H4 (cell line): ENCODE measurements at places on chromosomes 11 and 22. TPM values are rescaled to one million over a fixed set of nuclear protein-coding genes. Genes with fewer than 3 reads are reported as not detected.

GRCh38 chr11:66126064-66126463 is 56.0 kb downstream of the PACS1 start:
- no peak for DNase-seq

GRCh38 chr11:12189543-12190235 is 79.3 kb downstream of the MICAL2 start:
- no peak for DNase-seq

- no peak for DNase-seq
These were observed 3.4 kb upstream of the ADAMTS8 start for GRCh38 chr11:130431801-130432200.

- no peak for DNase-seq
These were observed 225.0 kb upstream of the UBASH3B start for GRCh38 chr11:122430490-122430889.

DNA sequence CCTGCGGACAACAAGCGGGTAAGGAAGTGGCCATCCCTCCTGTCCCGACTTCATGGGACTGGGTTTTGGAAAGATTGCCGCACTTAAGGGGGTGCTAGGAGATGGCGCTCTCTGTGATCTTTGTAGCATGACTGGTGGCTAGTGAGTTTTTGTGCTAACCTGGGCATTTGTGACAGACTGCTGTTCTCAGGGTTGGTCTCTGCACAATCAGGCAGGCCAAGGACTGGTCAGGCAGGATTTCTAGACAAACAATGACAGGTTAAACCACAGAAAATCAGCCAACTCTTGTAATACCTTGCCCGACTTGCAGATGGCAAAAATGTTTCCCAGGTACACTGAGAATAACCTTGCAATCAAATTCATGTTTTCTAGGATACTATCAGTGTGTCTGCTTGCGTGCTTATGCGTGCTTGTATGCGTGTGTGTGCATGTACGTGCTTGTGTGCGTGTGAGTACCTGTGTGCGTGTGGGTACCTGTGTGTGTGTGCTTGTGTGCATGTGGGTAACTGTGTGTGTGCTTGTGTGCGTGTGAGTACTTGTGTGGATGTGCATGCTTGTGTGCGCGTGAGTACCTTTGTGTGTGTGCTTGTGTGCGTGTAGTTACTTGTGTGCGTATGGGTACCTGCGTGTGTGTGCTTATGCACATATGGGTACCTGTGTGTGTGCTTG is 25.6 kb upstream of the SORL1-AS1 start:
- DNase-seq = no peak

GRCh38 chr11:12827929-12828812 is 153.9 kb downstream of the TEAD1 start:
- peak; percentile 85 for DNase-seq

- DNase-seq = no peak
These were observed 21.5 kb downstream of the PLEKHB1 start for GRCh38 chr11:73667891-73668290.

- DNase-seq = no peak
These were observed 10.3 kb downstream of the MRGPRF start for GRCh38 chr11:69002570-69003231.

DNA sequence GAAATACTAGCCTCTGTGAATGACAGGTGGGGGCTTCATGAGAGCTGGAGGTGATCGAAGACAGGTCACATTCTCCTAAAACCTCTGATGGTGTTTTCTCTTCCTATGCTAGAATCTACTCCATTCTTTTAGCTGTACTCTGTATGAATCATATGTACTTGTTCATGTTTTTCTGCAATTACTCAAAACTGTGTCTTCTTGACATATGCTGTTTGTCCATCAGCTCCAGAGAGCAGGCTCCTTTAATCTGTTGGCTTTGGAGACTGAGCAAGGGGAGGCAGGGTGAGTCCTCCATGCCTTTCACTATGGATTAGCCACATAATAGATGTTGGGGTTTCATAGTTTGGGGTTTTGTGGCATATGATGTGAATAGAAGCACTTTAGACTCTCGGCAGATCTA is 598.8 kb downstream of the NTM start:
- DNase-seq = no peak

GRCh38 chr22:25051073-25051472 is 98.6 kb downstream of the KIAA1671 start:
- DNase-seq = no peak

DNA sequence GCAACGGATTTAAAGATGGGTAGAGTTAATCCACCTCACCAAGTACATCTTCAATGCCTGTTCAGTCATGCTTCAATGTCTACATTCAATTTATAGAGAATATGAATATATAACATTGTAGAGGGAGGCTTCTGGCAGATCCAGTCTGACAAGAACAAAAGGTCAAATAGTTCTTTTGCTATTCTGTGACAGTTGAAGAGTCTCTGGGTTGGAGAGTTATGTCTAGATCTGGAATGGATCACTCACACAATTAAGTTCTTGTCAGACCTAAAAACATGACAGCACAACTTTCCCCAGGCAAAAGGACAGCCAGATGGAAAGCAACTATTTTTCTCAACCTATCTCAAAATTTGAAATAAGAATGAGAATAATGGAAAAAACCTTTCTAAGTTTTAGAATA is 15.3 kb upstream of the GAB2 start:
- DNase-seq = no peak

- no peak for DNase-seq
These were observed 80.0 kb downstream of the CD44 start for GRCh38 chr11:35218956-35219355.

- no peak for DNase-seq
These were observed 532.9 kb downstream of the TBC1D22A start for GRCh38 chr22:47295226-47295901.

DNA sequence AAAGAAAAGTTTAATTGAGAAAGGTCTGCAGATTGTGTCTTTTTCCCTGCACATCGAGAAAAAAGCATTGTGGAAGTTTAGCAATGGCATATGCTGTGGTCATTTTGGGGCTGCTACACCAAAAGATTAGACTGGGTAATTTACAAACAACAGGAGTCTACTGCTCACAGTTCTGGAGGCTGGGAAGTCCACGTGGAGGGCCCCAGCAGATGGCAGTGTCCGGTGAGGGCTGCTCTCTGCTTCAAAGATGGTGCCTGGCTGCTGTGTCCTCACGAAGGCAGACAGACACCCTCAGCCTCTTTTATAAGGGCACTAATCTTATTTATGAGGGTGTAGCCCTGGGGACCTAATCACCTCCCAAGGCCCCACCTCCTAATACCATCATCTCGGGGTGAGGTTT is 21.1 kb downstream of the PHF21B start:
- DNase-seq = no peak

DNA sequence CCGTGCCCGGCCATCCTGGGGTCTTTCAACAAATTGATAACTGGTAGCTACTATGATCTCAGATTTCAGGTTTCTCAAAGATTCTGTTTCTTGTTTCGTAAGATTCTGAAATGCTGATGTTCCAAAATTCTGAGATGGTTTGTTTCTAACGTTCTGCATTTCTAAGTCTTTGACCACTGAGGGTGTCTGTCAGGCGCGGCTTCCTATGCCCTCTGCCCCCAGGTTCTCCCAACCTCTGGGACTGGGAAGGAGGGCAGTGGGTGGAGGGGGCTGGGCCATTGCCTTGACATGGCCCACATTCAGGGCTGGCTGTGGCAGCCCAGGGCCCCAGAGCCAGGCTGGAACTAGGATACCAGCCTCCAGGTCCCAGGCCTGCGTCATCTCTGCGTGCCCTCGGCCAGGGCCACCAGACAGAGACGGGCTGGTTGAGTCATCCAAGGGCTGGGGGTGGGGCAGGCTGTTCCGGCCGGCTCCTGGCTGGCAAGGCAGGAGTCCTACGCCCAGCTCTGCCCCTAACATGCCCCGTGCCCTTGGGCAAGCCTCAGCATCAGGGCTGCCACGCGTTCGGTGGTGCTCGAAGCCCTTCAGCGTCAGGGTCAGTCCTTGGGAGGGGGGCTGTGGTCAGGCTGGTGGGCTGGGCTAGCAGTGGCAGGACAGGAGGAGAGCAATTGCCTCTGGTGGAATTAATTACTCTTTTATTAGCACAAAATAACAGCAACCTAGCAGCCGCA is 5.2 kb downstream of the TMEM134 start:
- peak; percentile 83 for DNase-seq

DNA sequence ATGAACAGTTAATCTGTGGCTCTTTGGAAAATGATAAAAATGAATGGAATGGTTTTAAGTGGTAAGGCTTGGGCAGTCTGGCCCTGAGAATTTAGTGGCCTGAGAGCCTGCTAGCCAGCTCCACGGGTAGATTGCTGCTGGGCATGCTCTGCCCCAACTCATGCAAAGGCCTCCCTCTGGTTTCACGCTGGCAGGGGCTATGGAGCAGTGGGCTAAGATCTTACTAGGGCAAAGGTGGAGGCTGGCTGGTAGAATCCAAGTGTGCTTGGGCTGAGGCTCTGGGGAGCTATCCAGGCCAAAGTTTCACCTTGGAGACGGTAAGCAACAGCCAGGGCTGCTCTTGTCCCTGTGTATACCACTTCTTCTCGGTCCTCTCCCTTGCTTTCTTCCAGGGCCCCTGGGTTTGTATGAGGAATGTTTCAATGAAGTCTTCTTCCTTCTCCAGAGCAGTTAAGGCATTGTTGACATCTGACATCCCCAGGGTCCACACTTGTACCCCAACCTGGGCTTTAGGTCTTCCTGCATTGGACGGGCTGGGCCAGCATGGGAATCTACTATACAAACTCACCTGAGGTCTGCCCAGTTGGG is 27.4 kb downstream of the UBE2L3 start:
- DNase-seq = no peak

GRCh38 chr11:10366568-10367331 is 61.9 kb downstream of the ADM start:
- DNase-seq = peak; percentile 96

- DNase-seq = no peak
These were observed 81.8 kb upstream of the SHANK2 start for GRCh38 chr11:71334191-71334590.

GRCh38 chr11:86902345-86902744 is 52.9 kb downstream of the FZD4 start:
- DNase-seq = no peak

- DNase-seq = no peak
These were observed 164.2 kb downstream of the NTM start for GRCh38 chr11:131534611-131535010.

DNA sequence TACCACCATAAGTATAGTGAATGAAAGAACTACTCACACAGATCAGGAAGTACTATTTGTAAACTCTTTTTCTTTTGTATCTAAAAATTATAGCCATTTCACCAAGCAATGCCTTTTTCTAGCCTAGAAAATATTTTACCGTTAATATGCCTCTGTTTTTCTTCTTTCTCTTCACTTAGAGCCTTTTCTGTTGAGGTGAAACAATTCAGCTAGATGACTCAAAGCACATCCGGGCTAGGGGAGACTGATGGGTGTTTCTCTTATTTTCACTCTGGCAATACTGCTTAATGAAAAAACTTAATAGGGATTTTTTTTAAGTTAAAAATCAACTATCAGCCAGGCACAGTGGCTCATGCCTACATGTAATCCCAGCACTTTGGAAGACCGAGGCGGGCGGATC is 93.3 kb downstream of the SGSM3 start:
- no peak for DNase-seq

DNA sequence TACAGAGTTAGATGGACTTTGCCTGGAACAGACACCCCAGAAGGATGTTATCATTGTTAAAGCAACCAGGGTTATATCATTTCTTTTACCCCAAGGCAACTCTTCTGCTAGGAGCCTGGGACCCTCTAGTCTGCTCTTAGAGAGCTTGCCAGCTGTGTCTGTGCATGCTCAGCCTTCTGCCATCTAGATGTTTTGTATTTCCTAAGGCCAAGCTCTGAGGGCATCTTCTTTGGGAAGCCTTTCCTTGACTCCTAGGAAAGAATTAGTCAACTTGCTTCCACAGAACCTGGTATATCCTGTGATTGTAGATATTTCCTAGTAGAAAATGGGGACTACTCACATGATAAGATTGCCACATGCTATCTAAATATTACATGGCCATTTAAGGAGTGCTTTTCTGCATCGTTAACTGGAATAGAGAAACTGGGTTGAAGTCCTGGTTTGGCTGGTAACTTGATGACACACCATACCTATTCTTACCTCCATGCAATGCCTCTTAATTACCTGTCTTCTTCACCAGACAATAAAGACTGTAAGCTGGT is 87.6 kb downstream of the STIM1 start:
- DNase-seq = peak; percentile 30

GRCh38 chr11:70739811-70740487 is 341.6 kb downstream of the CTTN start:
- no peak for DNase-seq

GRCh38 chr11:73053964-73054363 is 88.2 kb downstream of the FCHSD2 start:
- no peak for DNase-seq

GRCh38 chr11:11626128-11626527 is 4.3 kb upstream of the GALNT18 start:
- no peak for DNase-seq

DNA sequence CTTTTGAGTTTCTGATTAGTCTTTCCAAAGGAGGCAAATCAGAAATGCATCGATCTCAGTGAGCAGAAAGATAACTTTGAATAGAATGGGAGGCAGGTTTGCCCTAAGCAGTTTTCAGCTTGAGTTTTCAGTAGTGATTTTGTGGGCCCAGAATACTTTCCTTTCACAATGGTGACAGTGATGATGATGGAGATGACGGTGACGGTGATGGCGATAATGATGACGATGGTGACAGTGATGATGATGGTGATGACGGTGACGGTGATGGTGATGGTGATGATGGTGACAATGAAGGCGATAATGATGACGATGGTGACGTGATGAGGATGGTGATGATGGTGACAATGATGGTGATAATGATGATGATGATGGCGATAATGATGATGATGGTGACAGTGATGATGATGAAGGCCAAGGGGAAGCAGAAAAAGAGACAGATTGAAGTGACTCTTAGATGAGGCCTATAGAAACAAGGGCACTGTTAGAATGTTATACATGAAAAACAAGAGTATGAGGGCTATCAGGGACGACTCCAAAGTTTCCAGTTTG is 153.4 kb upstream of the B3GAT1 start:
- DNase-seq = no peak

DNA sequence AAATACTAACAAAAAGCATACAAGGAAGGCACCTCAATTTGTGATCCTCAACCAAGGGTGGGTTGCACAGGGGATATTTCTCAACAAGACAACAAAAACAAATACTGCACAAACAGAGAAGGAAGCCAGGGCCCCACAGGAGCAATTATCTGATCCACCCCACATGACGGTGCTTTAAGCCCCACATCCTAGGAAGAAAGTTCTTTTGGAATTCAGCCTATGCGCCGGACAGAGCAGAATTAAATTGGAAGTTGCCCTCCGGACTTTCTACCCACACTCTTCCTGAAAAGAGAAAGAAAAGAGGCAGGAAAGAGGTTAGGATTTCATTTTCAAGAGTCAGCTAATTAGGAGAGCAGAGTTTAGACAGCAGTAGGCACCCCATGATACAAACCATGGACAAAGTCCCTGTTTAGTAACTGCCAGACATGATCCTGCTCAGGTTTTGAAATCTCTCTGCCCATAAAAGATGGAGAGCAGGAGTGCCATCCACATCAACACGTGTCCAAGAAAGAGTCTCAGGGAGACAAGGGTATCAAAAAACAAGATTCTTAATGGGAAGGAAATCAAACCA is 40.6 kb downstream of the OSBP start:
- no peak for DNase-seq

PELI3 gene
- total RNA-seq = 5.6 and 7.5 TPM in 2 replicates

BIK gene
- 0.45 TPM in 1 of 2 replicates, not detected in the other for total RNA-seq

SPA17 gene
- 18.6 and 22.4 TPM in 2 replicates for total RNA-seq

C22orf42 gene
- total RNA-seq = not detected in 2 replicates

FXYD6 gene
- total RNA-seq = 12.8 and 15.8 TPM in 2 replicates

SOX10 gene
- total RNA-seq = not detected in 2 replicates

TRPM5 gene
- total RNA-seq = not detected in 2 replicates

CCDC89 gene
- not detected in 2 replicates for total RNA-seq

FAM111B gene
- total RNA-seq = 19.9 and 29.0 TPM in 2 replicates

NXPE4 gene
- not detected in 2 replicates for total RNA-seq

DKK3 gene
- 129 and 161 TPM in 2 replicates for total RNA-seq

NRIP3 gene
- total RNA-seq = 26.9 and 28.7 TPM in 2 replicates

KCTD14 gene
- 0.77 TPM in 1 of 2 replicates, not detected in the other for total RNA-seq
